ENCODE measurements at places on chromosomes 5 and 9. TPM values are rescaled to one million over a fixed set of nuclear protein-coding genes. Genes with fewer than 3 reads are reported as not detected.

Gene CCDC107
- total RNA-seq: 10.1 TPM

Gene SLC22A4
- total RNA-seq: 3.6 TPM

Gene CYLC2
- not detected for total RNA-seq

Gene PCDHA11
- total RNA-seq: under 0.01 TPM

Gene WDR38
- not detected for total RNA-seq

Gene SAPCD2
- 19.3 TPM for total RNA-seq

Gene GFI1B
- not detected for total RNA-seq

Gene ACOT12
- total RNA-seq: not detected

Gene MCTP1
- total RNA-seq: 123 TPM

Gene ABLIM3
- 8.8 TPM for total RNA-seq

Gene SPINK6
- not detected for total RNA-seq

Gene NR2F1
- 24.6 TPM for total RNA-seq

Gene AFAP1L1
- total RNA-seq: 54.0 TPM

Gene TMEM171
- total RNA-seq: 12.3 TPM

Gene FAM221B
- total RNA-seq: not detected

Gene NELFB
- 61.4 TPM for total RNA-seq

Gene ITGA1
- total RNA-seq: 4.4 TPM

Gene PCDHGA12
- 5.2 TPM for total RNA-seq

Gene GPR21
- 0.32 TPM for total RNA-seq

Gene SUSD1
- total RNA-seq: 29.6 TPM

Gene FBXW5
- 124 TPM for total RNA-seq

All from epithelial cell of umbilical artery (primary cell).